ENCODE measurements at places on chromosomes 16 and 17. TPM values are rescaled to one million over a fixed set of nuclear protein-coding genes. Genes with fewer than 3 reads are reported as not detected.

AIPL1 gene
- total RNA-seq: not detected

MRM1 gene
- 5.6 TPM for total RNA-seq

CCL1 gene
- not detected for total RNA-seq

SMIM36 gene
- not detected for total RNA-seq

TIGD7 gene
- total RNA-seq: 9.9 TPM

CLCN7 gene
- total RNA-seq: 67.0 TPM

CPNE7 gene
- total RNA-seq: not detected

ACSM5 gene
- 15.6 TPM for total RNA-seq

KRTAP2-2 gene
- total RNA-seq: not detected

SERPINF2 gene
- total RNA-seq: 3.2 TPM

WNK4 gene
- 1.4 TPM for total RNA-seq

CD300LB gene
- 1.2 TPM for total RNA-seq

CCL11 gene
- total RNA-seq: 0.67 TPM

DLX4 gene
- total RNA-seq: not detected

AATK gene
- total RNA-seq: 440 TPM

LRRC75A gene
- total RNA-seq: 7.0 TPM

ARHGAP44 gene
- 6.4 TPM for total RNA-seq

ZPBP2 gene
- total RNA-seq: not detected

CACNG5 gene
- total RNA-seq: not detected

STX4 gene
- total RNA-seq: 93.5 TPM

TBC1D3C gene
- not detected for total RNA-seq

TMC5 gene
- 1.7 TPM for total RNA-seq

ESRP2 gene
- 0.36 TPM for total RNA-seq

TK1 gene
- 1.8 TPM for total RNA-seq

TLK2 gene
- 74.1 TPM for total RNA-seq
